ENCODE measurements at places on chromosomes 7 and 10.

- no peak for DNase-seq
Observed at GRCh38 chr7:140261522-140261921, 84.7 kb upstream of the KDM7A start.

GRCh38 chr10:1747590-1748157, 10.3 kb upstream of the ADARB2 start:
- no peak for DNase-seq

- DNase-seq, result no peak
Observed at GRCh38 chr7:123998921-123999320, 33.9 kb downstream of the TMEM229A start.

GRCh38 chr7:2566890-2567678, 8.3 kb downstream of the IQCE start:
- no peak for DNase-seq

DNA sequence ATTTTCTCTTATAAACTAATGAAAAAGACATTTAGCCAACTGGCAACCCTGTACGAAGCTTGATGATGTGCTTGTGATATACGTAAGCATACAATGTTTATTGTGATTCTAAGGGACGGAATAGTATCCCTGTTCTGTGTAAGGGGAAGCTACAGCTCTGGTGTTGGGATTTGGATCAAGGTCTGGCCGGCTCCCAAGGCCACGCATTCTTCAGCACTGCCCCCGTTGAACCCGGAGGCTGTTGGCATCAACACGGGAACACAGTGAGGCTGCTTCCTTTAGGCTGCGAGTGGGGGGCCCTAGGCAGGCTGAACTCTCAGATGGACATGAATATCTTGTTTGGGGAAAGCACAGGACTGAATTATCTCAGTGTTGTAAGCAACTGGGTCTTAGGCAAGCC, 180.6 kb downstream of the CAMK1D start:
- DNase-seq, result no peak

DNA sequence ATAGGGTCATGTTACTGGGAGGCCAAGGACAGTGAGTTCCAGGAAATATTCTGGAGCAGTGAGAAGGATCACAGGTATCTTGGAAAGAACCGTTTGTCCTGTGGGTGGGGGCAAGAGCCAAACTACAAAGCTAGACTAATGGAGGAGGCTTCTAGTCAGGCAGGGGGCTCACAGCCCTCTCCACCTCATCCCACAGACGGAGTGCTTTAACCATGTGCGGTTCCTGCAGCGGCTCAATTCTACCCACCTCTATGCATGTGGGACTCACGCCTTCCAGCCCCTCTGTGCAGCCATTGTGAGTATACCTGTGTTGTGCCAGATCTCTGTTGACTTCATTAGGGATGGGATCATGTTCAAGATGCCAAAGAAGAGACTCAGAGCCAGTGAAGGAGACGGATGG, 8.1 kb downstream of the SEMA4G start:
- DNase-seq, result no peak

GRCh38 chr7:137747359-137748031, 99.3 kb downstream of the DGKI start:
- no peak for DNase-seq

GRCh38 chr7:128400566-128400965, 9.2 kb downstream of the IMPDH1 start:
- no peak for DNase-seq

DNA sequence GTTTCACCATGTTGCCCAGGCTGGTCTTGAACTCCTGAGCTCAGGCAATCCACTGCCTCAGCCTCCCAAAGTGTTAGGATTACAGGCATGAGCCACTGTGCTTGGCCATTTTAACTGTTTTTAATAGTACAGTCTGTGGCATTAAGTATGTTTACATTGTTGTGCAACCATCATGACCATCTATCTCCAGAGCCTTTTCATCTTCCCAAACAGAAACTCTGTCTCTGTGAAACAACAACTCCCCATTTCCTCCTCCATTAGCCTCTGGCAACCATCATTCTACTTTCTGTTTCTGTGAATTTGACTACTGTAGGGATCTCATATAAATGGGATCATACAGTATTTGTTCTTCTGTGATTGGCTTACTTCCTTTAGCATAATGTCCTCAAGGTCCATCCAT, 48.3 kb upstream of the SEPHS1 start:
- DNase-seq, result no peak

GRCh38 chr10:90604636-90605035, 253.2 kb downstream of the HTR7 start:
- DNase-seq, result no peak

DNA sequence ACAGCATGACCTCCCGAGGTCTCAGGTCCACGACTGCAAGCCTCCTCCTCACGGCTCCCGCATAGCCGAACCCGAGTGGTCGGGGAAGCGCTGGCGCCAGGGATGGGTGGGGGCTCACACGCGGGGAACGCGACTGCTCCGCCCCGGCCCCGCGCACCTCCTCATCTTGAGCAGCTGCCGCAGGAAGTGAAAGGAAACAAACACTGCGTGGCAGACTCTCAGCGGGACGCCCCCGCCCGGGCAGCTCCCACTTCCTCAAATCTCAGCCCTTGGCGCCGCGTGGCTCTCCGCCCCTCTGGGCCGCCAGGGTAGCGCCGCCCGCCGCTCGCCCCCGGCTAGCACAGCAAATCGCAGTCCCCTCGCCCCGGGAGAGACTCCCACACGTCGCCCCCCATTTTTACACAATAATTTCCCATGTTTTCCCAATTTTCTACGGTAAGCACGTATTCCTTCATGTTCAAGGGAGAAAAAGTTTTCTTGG, at the start of gene TMEM243:
Gene TMEM243, minus strand, starts transcription at position 188 of the 481 bp plus-strand sequence. CDS start 229 bp downstream, outside the sequence.
- peak; percentile 63 for DNase-seq

- DNase-seq, result no peak
Observed at GRCh38 chr7:126570845-126571244, 681.9 kb downstream of the GRM8 start.

GRCh38 chr10:121838931-121839330, 88.9 kb downstream of the ATE1 start:
- no peak for DNase-seq

DNA sequence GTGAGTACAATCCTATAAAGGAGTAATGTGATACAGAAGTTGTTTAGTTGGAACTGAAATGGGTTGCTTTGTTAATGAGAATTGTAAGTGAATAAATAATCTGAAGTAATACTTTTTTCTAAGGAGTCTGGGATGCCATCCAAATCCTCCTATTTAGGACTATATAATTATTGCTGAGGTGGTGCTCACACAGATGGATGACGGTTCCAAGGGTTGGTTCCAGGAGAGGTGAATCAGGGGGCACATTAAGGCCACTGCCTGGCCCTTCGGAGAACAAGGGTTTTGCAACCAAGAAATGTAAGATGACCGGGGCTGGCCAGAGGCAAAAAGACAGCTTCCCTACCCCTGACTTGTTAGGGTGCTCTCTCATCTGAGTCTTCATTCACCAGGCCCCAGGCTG, 352.7 kb downstream of the PHTF2 start:
- no peak for DNase-seq

DNA sequence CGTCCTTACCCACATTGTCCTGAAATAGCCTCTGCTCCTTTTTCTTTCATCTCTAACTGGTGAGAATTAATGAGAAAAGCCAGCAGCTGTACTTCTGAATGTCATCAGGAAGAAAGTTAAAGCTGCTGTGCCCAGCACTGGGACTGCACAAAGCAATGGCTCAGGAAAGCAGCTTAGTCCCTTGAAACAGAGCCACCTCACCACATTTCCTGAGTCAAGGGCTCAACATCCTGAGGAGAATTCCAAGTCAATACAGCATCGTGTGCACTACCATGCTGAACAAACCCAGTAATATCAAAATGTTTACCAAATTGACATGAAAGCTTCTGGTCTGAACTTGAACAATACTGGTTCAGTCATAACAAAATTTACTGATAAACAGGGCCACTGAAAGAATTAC, 140.1 kb downstream of the KMT2E start:
- DNase-seq, result no peak

DNA sequence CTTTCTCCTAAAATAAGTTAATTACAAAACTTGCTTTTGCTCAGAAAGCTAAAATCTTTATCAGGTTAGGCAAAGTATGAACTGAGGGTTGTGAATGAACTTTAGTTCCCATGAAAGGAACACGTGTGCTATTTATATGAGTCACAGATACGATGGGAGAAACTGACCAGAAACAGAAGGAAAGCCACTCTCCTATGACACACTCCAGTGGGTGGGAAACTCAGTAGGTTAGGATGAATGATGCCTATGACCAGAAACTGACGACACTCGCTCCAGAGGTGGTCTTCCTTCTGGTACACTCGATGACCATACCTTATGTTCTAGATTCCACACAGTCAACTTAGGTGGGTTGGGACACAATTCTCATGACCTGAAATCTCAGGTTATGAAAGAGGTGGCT, 215.7 kb upstream of the INHBA start:
- no peak for DNase-seq

GRCh38 chr10:132675031-132675740, 110.8 kb downstream of the NKX6-2 start:
- DNase-seq, result no peak

GRCh38 chr10:106189292-106189691, 975.2 kb downstream of the SORCS1 start:
- no peak for DNase-seq

DNA sequence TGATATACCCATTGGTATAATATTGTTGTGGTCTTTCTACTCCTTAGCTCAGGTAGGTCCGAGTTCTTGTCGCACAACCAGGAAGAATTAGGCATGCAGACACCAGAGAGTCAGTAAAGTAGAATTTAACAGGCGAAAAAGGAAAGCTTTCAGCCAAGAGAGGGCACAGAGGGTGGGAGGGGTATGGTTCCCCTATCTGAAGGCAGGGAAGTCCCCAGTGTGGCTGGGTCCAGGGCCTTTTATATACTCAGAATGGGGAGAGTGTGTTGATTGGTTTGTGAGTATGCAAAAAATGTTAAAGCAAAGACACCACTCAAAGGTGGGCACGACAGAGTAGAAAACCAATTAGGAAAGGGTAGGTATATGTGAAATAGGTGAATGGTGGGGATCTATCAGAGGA, 53.9 kb downstream of the IMMP2L start:
- DNase-seq, result no peak

GRCh38 chr7:151449990-151450389, 10.0 kb upstream of the CRYGN start:
- no peak for DNase-seq

DNA sequence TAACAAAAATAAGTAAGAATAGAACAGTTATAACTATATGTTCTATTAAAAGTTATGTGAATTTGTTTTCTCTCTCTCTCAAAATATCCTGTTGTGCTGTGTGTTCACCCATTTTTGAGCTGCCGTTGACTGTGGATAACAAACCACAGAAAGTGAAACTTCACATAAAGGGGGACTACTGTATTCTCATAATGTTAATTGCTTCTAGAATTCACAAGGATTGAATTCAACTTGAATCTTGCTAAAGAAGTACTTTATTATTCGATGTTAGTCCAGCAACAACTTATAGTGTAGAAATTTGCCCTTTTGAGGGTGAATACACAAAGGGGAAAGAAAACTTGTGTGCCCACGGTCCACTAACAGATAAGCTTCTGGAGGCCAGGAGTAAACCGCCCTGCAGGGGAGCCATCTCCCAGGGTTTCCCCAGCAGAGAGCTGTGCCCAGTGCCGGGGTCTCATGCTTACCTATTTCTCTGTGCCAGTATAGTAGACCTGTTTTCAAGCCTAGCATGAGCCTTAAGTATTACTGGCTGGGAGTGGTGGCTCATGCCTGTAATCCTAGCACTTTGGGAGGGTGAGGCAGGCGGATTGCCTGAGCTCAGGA, 87.1 kb downstream of the KAT6B start:
- no peak for DNase-seq

DNA sequence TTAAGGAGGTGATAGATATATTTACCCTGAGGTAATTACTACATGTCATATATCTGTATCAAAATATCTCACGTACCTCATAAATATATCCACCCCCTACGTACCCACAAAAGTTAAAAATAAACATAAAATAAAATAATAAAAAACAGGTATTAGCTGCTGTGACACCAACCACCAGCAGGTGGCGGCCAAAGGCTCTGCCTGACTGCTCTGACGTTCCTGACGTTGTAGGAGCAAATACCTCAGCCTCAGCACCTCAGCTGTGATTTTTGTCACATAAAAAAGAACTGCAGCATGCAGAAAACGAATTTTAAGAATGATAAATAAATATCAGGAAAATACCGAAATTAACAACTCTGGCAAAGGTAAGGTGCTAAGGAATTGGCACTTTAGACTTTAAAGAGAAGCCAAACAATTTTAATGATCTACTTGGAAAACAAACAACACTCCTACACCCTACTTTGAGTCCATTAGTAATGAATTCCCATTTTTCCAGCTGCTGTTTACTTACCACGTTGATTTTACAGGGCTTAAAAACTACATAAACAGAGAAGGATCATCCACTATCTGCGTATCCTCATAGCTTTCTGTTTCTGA, 125.4 kb upstream of the TARP start:
- DNase-seq, result peak; percentile 28

DNA sequence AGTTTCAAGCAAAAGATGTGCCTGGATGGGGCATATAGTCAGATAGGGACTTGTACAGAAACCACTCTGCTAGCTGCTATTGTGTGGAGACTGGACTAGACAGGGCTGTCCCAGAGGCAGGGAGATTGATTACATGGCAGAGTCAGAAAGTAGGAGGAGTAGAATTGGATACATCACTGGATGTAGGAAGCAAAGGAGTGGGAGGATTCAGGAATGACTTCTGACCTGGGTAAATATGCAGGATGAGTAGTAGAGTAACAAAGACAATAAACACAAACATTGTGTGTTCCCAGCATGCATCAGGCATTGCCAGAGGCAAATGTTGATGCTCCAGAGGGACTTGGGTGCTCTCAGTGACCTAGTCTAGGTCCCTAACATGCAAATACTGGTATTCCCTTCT, 30.9 kb upstream of the MAT1A start:
- no peak for DNase-seq

DNA sequence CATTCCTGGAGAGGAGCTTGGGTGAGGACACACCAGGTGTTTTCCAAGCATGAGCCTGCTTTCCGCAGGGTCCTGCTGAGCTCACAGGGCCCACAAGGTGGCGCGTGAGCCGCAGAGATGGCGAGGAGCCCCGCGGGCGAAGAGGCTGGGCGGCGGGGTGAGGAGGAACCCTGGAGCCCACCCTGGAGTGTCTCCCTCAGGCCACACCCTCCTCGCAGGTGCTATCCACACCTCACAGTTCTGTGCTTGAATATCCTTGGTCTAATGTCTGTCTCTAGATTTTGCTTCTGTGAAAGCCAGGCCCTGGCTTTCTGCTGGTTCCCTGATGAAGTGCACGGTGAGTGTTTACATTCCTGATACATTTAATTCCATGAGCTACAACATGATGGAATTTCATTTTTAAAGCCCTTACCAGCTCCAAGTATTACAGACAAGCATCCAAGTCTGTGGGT, 433.6 kb downstream of the ACTR3B start:
- no peak for DNase-seq

DNA sequence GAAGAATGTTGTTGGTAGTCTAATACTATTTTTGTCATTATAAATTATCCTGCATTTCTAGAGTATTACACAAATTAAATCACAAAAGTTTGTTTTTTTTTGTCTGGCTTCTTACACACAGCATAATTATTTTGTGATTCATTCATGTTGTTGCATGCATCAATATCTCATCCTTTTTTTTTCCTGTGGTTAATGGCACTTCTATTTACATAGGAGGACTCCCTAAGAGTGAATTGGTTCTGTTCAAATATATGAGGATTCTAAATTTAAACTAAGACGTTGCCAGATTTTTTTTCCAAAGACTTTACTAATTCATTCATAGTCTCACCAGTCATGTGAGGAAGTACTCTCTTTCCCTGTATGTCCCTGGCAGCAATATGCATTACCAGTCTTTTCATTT, 303.3 kb downstream of the GPR37 start:
- DNase-seq, result no peak

- no peak for DNase-seq
Observed at GRCh38 chr10:64283621-64284020, 762.4 kb downstream of the REEP3 start.
